Memory B cell (primary cell): ENCODE measurements at places on chromosomes 7 and 10.
A peak's percentile ranks its signal among the peaks of the same experiment; 100 is the strongest.

- DNase-seq: no peak
Measured at GRCh38 chr10:3735175-3735574, 49.8 kb downstream of the KLF6 start.

GRCh38 chr7:152459724-152460251 lies 24.0 kb upstream of the KMT2C start:
- DNase-seq: peak; percentile 22

DNA sequence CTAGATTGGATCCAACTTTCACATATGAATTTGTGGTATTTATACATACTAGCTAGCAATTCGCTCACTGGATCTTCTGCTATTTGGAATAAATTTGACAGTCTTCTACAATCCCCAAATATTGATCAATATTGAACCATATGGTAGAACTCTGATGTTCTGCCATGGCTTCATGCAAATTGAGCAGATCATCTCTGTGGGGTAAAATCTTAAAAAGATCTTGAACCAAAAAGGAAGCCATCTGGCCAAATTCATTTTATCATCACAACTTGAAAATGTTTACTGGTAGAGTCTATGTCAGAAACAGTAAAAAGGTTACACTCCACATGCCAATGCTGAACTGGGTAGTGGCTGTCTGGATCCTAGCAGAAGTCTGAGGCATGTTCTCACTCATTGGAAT lies 80.0 kb downstream of the LHFPL3 start:
- no peak for DNase-seq

- DNase-seq: no peak
Measured at GRCh38 chr7:69049326-69049725, 548.9 kb upstream of the AUTS2 start.

DNA sequence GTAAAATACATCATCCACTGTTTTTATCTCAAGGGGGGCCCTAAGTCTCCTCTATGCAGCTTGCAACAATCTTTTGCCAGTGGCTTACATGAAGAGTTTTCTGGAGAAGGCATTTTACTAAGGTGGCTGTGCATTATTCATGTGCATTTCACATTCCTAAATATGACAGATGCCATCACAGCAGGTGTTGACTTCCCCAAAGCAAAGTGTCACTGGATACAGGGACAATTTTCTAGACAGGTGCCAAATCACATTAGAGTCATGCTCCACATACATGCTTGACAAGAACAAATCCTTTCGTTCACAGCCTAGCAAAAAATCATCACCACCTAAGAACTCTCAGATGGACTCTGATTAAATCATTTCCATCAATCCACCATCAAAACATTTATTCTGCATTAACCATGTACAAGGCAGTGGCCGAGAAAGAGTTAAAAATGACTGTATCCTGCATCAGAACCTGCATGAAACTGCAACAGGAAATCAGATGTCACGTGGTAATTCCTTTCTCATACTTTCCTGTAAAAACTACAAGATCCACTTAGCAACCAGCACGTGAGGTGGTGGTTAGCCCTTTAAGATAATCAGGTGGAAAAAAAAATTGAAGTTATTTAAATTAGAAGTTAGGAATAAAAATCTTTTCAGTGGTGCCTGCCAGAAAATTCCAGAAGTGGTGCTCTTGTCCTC lies 88.2 kb upstream of the AFAP1L2 start:
- DNase-seq: no peak

GRCh38 chr10:28060031-28060607 lies 61.2 kb upstream of the ODAD2 start:
- DNase-seq: no peak

GRCh38 chr7:150450491-150451001 lies at the start of gene GIMAP8:
GIMAP8 (plus strand) TSS chr7:150450630; CDS start chr7:150466699, 16,069 bp downstream.
- no peak for DNase-seq

DNA sequence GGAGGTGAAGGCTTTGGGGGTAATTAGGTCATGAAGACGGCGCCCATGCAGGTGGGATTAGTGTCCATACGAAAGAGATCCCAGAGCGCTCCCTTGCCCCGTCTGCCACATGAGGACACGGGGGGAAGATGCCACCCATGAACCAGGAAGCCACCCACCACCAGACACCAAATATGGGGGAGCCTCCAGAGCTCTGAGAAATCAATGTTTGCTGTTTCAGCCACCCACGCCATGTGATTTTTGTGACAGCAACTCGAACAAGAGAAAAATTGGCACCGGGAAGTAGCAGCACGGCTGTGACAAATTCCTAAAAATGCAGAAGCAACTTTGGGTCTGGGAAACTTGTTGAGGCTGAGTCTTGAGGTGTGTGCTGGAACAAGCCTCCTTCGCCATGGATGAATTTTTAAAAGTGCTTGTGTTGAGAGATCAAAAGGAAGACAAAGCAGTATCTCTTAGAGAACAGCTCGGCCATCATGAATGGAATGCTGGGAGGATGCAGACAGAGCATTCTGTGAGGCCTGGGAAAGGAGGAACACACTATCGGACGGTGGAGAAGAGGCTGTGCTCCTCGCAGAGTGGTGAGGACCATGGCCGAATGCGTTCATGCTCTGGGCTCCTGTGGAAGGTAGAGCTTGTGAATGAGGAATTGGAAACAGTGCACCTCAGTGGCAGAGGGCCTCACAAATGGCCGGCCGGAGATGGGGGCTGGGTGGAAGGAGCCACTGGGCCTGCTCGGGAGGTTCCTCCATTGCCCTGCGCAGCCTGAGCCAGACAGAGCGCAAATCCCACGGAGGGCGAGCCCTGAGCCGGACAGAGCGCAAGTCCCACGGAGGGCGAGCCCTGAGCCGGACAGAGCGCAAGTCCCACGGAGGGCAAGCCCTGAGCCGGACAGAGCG lies 277.5 kb downstream of the PTPRN2 start:
- no peak for DNase-seq

GRCh38 chr7:39272111-39272510 lies 294.1 kb upstream of the YAE1 start:
- no peak for DNase-seq

GRCh38 chr7:95915731-95916130 lies 143.4 kb downstream of the DYNC1I1 start:
- DNase-seq: no peak

DNA sequence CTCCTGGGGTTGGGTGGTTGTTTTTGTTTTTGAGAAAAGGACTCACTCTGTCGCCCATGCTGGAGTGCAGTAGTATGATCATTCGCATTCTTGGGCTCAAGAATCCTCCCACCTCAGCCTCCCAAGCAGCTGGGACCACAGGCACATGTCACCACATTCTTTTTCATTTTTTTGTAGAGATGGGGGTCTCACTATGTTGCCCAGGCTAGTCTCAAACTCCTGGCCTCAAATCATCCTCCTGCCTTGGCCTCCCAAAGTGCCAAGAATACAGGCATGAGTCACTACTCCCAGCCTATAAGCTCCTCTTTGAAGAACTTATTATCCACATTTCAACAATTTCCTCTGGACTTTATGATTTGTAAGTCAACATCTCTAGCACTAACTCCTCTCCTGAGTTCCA lies 102.7 kb downstream of the KMT2C start:
- DNase-seq: no peak
